ENCODE measurements at places on chromosomes 1 and 21.

GRCh38 chr21:45977396-45977795 lies 4.2 kb upstream of the COL6A1 start:
- DNase-seq: peak; percentile 75

DNA sequence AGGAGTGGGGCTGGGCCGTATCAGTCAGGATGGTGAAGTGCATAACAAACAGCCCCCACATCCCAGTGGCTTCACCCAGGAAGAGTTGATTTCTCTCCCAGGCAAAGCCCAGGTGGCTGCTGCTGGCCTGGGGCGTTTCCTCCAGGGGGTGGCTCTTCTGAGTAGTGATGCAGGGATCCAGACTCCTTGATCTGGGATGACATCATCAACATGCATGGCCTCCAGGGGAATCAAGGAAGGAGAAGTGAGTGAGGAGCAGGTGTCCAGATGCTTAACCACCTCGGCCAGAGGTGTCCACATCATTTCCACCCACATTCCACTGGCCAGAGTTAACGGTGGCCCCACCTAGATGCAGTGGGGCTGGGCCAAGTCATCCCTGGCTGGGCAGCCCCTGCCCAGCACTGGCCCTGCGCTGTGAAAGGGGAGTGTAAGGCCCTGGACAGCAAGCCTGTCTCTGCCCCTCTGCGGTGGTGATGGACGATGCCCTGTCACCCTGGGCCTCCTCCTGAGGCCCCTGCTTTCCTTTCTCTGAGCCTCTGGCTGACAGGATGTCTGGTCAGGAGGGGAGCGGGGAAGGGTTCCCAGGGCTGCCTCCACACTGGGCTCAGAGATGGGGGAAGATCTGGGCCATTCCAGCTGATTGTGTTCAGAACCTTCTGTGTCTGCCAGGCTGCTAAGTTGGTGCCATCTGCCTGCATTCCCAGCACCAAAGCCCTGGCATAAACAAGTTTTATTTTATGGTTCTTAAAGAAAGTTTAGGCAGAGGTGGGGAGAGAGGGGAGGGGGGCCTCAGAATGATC lies 598.2 kb downstream of the MATN1 start:
- no peak for DNase-seq

DNA sequence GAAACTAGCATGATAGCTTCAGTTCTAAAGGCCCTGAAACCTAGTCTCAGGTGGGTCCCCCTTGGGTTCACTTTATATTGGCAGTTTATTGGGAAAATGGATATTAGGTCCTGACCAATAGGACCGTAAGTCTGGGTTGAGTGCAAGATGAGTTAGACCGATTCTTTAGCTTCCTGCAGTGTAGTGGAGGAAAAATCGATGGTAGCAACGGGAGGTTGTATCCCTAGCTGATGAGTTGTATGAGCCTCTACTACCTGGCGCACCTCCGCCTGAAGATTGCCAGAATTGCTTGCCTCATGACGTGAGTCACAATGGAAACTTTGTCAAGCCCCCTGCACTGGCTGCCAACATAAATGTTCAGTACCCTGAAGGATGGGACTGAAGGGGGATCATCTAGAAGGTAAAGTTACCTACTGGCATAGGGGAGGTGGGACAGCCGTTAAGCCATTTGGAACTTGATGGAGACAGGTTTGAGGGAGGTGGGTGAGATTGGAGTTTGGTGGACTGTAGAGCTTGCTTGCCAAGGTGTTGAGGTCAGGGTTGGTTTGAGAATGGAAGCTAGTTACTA lies 3.9 kb downstream of the RCC1 start:
- peak; percentile 67 for DNase-seq

DNA sequence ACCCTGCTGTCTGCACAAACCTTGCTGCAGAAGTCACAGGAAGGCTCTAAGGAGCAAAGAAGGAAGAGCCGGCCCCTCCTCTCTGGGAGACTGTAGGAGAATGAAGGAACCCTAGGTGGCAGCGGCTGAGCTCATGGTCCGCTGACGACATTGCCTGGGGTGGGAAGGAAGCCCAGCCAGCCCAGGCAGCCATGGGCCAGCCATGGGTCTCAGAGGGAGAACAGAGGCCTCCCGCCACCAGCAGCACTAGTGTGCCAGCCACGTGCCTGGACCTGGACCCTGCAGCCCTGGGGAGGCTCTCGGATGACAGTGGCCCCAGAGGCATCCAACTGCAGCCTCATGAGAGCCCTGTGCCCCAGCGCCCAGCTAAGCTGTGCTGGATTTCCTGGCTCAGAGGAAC lies 49.2 kb upstream of the POFUT2 start:
- DNase-seq: peak; percentile 84

Data from endodermal cell (in vitro differentiated cells).